ENCODE measurements at places on chromosomes 4 and X.

GRCh38 chrX:790041-790506, 159.5 kb downstream of the SHOX start:
- DNase-seq = no peak

DNA sequence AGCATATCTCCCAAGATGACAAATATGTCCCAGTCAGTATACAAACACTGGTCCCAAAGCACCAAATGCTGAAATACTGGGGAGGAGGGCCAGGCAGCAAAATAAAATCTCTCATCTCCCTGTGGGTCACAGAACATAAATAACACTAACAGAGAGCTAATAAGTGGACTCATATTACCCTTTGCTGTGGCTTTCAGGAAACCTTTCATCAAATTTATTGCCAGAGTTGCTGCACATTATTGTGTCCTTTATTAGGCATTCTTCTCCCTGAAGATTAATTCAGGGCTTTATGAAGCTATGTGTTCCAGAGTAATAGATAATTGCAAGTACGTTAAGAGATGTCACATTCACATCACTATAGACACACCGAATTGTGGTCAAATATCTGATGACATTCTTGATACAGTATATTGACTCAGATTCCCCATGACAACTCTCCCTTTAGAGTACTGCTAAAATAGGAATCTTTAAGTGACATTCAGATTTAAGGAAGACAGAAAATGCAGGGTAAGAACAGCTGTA, 124.1 kb upstream of the PRR32 start:
- DNase-seq = no peak

DNA sequence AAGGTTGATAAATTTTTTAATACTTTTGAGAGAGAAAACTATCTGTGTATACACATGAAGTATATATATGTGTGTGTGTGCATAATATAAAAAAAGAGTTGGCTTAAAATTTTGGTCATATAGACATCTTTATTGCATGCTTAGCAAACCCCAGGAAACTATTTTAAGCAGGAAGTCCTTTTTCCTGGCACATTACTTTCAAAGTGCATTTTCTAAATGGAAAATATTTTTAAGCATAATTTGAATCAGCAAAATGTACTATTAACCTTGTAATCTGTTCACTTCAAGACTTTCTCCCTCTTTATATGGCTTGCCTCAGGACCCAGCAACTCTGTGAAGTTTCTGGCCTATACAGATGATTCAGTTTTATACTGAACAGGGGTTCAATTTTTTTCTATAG, 106.3 kb downstream of the CDS1 start:
- no peak for DNase-seq

GRCh38 chr4:8643441-8643840, 50.9 kb downstream of the CPZ start:
- no peak for DNase-seq

GRCh38 chr4:98664959-98665358, 6.5 kb upstream of the TSPAN5 start:
- DNase-seq = no peak

GRCh38 chr4:94533405-94534223, 81.9 kb downstream of the PDLIM5 start:
- peak; percentile 65 for DNase-seq

DNA sequence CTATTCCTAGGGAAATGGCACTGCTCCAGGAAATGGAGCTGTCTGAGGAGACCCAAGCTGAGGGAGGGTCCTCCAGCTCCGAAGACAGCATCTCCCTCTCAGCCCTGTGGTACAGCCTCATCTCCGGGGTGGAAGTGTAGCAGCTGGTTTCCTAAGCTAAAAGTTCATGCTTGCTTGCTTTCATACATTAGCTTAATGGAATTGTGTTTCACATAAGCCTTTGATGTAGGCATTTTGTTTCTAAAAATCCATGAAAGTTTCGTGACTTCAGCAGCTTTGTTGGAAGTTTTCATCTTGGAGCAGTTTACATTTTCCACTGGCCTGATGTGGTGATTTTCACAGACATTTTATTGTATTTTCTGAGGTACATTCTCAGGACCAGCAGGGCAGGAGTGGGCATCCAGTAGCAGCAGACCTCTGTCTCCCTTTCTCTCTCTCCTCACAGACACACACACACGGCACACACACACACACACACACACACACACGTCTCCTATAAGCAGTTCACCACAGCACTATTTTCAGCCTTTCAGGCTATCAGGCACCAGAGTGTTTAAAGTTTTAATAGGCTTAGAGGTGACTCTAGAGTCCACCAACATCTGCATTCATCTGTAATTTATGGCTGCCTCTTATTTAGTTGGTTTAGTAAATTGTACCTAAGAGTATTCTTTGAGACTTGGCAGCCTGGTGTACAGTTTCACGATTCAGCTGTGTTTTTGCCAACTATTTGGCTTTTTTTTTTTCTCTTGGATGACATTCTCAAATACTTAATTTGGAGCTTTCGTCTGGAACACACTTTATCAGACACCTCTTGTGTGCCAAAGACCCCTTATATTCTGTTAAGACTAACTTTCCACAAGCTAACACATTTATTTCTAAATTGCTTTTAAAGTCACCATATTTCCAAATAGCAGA, 225.8 kb upstream of the SFRP2 start:
- DNase-seq = no peak

DNA sequence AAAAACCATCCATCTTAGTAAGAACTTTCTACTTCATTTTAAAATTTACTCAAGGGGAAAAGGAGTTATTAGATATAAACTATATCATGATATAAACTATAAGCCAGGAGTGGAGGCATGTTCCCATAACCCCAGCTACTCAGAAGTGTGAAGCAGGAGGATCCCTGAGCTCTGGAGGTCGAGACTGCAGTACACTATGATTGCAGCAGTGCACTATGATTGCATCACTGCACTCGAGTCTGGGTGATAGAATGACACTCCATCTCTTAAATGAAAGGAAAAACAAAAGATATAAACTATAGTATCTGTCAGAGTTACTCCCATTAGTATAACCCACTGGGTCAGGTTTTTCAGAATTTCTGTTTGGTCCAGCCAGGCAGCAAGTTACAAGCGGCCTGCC, 47.6 kb downstream of the RPS3A start:
- no peak for DNase-seq

GRCh38 chrX:129316461-129316860, 206.8 kb downstream of the SMARCA1 start:
- no peak for DNase-seq

DNA sequence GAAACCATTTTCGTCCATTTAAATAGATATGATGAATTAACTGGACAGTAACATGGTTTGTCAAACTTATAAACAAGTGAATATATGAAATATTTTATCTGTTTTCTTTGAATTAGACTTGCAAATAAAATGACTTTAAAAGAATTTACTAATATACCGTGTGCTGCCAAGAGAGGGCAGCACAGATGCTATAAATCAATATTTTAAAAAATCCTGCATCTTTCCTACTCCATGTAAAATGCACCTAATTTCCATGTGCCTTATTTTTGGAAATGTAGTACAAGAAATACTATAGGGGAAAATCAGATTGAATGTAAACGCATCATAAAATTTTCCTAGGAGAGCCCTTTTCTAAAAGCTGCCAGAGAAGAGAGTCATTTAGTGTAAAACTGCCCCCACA, 62.2 kb downstream of the PRKX start:
- no peak for DNase-seq

DNA sequence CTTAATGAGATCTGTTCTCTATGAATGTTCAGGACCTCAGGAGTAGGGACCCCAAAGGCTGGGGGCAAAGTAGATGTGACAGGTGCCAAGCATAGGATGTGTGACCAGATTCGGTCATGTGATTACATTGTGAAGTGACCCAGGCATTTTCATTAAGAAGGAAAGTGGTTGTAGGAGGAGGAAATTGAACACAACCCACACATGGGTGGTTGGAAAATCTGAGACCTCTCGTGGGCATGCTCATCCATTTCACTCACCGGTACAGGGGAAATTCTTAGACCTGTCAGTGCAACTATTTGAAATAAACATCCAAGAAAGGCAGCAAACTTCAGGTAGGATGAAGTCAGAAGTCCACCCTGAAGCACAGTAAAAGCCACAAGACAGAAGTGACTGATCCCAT, 43.5 kb upstream of the CD99 start:
- no peak for DNase-seq

GRCh38 chr4:16864199-16864598, 34.2 kb downstream of the LDB2 start:
- no peak for DNase-seq

GRCh38 chr4:107261241-107261874, 225.2 kb upstream of the DKK2 start:
- no peak for DNase-seq

DNA sequence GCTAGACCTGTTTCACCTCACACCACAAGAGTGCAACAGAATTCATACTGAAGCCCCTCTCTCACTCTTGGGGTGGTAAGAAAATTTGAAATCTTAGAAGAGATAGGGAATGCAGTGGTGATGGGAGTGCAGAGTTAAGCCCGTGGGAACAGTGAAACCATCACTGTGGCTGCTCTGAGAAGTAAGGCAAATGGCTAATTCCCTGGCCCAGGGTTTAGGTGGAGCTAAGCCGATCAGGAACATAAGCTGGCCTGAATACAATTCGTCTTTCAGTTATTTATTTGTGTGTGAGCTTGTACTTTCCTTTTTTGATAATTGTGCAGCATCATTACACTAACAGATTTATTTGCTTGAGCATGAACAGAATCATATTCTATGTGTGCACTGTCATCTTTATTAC, 1070.6 kb downstream of the STPG2 start:
- no peak for DNase-seq

- DNase-seq = no peak
Observed at GRCh38 chrX:38878641-38879340, 77.5 kb downstream of the MID1IP1 start.

- no peak for DNase-seq
Observed at GRCh38 chrX:123336666-123337065, 152.6 kb downstream of the GRIA3 start.

- no peak for DNase-seq
Observed at GRCh38 chr4:25060963-25061340, 30.2 kb upstream of the LGI2 start.

DNA sequence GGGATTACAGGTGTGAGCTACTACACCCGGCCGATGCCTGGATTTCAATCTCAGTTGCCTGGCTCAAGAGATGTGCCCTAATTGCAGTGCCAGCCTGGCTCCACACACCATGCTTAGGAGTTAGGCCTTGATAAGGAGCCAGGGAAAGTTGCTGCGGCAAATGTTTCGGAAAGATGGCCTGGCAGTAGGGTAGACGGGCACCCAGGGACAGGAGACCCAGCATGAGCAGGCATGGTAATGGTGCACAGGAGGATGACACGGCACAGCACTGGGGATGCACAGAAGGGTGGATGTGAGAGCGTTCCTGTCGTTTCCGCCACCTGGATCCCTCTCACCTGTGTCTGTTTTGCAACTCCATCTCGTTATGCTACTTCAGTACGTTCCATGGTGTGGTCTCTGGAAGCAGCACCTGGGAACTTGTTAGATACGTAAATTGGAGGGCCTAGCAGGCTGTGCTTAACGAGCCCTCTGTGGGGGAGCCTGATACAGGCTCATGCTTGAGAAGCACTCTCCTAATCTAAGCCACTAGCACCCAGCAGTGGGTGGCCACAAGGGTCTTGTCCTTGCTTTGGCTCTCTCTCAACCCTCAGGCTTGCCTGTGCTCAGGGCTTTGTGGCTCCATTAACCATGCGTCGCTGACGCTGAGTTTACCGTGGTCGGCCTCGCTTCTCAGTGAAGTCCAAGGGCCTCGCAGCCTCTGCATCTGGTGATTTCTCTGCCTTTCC, 20.3 kb downstream of the RNF4 start:
- DNase-seq = no peak

- no peak for DNase-seq
Observed at GRCh38 chr4:145697332-145697731, 17.4 kb downstream of the C4orf51 start.

- DNase-seq = no peak
Observed at GRCh38 chr4:26192899-26193869, 127.6 kb upstream of the RBPJ start.

- DNase-seq = no peak
Observed at GRCh38 chrX:85037114-85037513, 33.4 kb downstream of the APOOL start.

DNA sequence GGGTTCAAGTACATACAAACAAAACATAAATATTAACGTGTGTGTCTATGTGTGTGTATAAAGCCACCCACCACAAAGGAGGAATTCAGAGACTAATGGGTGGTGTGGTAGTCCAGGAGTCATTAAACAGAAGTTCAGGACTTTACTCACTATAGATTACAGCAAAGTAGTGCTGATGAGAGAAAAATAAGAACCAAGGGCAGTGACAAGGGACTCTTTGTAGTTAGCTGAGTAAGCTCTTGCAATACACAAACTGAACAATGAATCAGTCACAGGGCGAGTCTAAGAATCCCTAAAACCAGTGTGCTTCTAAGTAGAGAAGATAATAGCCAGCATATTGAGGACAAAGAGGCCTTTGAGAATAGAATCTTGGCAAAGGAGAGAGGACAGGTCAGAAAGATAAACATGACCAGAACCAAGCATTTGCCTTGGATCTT, 232.4 kb downstream of the PPP3CA start:
- no peak for DNase-seq

- DNase-seq = no peak
Observed at GRCh38 chrX:71997320-71997719, 86.7 kb downstream of the NHSL2 start.

DNA sequence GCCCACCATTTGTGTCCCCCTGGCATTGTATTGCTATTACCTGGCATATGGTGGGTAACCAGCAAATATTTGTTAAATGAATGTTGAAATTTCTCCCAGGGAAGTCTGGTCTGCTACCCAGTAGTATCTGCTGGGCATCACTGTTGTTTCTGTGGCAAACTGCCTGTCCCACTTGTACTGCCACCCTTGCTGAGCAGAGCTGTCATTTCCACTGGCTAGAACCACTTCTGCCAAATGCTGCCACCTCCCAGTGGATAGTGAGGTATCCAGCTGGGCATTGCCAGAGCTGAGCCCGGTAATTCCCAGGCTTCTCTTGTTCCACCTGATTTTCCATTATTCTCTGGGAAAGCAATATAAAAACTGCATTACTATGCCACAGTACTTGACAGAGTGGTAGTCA, 186.7 kb upstream of the NOCT start:
- DNase-seq = no peak

DNA sequence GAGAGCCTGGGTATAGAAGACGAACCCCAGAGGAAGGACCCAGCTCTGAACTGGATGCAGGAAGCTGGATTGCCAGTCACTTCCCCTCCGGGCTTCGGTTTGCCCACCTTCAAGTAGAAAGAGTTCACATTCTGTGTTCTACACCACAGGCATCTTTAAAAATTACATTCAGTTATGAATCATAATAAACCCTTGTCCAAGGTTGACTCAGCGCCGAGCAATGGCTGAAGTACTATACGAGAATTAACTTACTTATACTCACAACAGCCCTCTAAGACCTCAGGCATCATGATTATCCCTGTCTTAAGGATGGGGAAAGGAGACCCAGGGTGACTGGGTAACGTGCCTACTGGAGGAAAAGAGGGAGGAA, 72.5 kb downstream of the EVC2 start:
- DNase-seq = no peak

DNA sequence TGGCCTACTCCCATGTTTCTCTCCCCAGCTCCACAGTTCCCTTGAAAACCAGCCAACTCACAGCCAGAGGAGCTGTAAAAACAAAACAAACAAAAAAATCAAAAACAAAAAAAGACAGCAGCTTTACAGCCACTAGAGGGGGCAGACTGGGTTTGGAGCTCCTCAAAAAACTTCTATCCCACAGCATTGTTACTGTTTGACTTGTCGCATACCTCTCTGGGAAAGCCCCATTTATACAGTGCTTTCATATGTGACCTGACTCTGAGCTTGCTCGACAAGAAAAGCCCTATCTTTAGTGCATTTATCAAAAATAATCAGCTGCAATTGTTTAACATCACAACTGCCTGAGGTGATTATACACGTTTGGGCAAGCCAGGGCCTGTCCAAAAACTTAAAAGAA, 21.6 kb downstream of the TSPAN6 start:
- no peak for DNase-seq
